ENCODE measurements at places on chromosomes 5 and 9. TPM values are rescaled to one million over a fixed set of nuclear protein-coding genes. Genes with fewer than 3 reads are reported as not detected.
A peak's percentile ranks its signal among the peaks of the same experiment; 100 is the strongest.

SPINK7 gene
- total RNA-seq, result not detected

SCGB3A2 gene
- total RNA-seq, result 76.6 TPM

DNA sequence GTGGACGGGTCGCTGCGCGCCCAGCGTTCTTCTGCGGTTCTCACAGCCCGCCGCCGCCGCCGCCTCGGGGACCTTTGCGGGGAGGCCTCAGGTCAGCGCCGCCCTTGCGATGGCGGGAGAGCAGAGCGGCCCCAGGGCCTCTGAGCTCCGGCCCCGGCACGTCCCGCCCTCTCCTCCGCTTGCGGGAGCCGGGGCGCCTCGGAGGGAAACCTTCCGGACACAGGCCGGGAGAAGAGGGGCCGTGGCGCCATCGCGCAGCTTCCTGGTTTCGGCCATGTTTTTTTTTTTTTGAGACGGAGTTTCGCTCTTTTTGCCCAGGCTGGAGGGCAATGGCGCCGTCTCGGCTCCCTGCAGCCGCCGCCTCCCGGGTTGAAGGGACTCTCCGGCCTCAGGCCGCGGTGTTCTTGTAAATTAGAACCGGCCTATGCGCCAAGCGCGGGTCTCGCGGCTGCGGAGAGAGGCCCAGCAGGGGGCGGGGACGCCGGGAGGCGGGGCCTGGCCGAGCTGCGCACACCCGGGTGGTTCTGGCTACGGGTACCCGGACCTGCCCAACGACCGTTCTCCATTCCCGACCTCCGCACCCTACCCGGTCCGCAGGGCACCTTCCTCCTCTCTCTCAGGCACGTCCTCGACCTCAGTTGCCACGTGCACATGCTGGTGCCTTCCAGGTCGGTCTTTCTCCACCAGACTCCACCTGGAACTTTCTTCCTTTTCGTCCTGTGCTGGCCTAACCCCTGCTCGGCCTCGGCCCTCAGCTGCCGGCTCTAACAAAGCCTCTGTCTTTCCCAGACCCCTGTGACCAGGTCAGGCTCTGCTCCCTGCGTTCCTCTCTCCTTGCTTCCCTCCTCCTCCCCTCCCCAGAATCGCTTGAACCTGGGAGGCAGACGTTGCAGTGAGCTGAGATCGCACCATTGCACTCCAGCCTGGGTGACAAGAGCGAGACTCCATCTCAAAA is 28.8 kb upstream of the MGAT1 start:
- peak; percentile 79 for DNase-seq

- DNase-seq, result no peak
Measured at GRCh38 chr5:175663186-175664184, 5.6 kb downstream of the HRH2 start.

GRCh38 chr9:92325269-92325990 is at the start of the genes CENPP and NOL8:
CENPP (plus strand) TSS chr9:92325953.
NOL8 (minus strand) TSS chr9:92325350; CDS start chr9:92324161, 1,189 bp downstream.
- peak; percentile 97 for DNase-seq

GRCh38 chr5:157924931-157925729 is 66.2 kb upstream of the CLINT1 start:
- DNase-seq, result peak; percentile 66

DNA sequence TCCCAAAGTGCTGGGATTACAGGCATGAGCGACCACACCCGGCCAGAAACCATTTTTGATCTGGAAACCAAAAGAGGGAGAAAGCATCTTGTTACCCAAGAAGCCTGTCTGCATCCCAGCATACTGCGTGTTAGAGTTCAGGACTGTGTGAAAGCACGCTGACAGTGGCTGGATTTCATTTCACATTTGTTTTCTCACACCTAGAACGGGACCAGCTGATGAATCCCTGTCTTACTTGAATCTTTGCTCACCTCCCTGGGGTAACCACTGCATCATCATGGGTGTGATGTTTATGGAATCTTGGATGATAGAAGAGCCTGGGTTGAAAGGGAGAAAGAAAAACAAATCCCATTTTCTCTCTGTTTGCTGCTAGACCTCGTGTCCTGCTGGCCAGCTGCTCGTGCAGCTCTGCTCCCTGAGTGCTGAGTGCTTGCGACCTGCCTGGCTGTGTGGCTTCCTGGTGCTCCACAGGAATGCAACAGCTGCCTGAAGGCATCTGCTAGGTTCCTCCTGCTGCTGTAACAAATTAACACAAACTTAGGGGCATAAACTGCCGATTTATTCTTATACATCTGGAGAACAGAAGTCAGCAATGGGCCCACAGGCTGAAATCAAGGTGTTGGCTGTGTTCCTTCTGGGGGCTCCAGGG is 378.3 kb upstream of the DAP start:
- DNase-seq, result no peak

DNA sequence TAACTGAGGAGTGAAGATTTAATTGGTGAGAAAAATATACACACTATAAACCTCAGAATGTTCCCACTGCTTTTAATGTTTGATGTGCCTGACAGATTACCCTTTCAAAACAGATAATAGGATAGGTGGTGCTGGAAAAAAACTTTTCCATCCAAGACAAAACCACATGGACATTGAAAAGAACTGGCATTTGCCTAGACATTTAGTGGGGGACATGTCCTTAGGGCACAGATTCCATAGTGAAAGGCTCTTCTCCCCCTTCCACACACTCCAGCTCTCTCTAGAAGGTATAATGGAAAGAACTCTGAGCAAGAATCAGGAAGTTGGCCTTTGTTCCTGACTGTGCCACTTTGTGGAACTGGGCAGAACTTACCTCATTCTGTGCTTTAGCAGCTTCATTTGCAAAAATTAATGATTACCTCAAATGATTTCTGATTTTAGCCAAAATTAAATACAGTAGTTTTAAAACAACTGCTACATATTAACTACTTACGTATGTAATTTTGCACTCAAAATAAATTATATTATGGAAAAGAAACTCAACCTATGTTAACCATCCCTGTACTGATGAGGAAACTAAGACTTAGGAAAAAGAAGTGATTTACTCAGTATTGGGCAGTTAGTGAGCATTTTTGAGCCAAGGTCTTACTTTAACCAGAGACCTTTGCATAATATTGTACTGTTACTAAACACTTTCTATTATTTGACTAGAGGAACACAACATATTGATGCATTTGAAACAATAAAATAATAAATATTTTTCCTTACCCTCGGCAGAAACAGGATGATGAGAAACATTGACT is 43.3 kb downstream of the TMC1 start:
- DNase-seq, result no peak

- no peak for DNase-seq
Measured at GRCh38 chr5:89289604-89290003, 406.6 kb upstream of the MEF2C start.

DNA sequence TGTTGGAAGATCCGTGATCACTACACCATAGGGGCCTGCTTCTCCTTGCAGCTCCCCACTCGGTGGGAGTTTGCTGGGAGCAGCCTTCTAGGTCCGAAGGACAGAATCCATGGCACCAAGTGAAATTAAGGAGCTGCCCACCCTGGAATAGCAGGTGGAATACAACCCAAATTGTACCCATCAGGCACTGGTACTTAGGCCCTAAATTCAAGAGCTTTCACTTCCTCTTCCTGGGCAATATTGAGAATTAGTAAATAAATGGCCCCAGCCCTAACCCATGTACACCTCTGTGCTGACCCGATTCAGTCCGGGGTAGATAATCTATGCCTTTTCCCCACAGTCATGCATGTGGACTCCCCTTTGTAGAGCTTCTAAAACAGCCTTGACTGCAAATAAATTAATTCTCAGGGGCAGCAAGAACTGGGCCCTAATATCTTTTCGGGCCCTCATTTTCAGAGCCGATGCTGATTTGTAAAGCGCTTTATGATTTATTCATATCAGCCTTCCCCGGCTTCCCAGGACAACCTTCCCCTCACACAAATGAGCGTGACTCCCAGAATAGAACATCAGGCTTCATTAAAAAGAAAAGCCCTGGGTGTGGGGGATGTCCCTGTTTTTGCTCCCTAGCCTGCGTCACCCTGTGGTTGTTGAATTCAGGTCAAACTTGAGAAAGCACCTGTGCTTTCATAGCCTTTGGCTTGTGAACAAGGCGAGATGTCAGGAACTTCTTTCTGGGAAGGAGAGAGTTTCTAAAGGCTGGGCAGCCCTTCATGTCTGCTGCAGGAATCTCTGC is 126.1 kb upstream of the TBC1D2 start:
- no peak for DNase-seq

- no peak for DNase-seq
Measured at GRCh38 chr5:321230-321725, at the start of gene AHRR. AHRR (plus strand) TSS chr5:321714; CDS start chr5:343903, 22,189 bp downstream.

DNA sequence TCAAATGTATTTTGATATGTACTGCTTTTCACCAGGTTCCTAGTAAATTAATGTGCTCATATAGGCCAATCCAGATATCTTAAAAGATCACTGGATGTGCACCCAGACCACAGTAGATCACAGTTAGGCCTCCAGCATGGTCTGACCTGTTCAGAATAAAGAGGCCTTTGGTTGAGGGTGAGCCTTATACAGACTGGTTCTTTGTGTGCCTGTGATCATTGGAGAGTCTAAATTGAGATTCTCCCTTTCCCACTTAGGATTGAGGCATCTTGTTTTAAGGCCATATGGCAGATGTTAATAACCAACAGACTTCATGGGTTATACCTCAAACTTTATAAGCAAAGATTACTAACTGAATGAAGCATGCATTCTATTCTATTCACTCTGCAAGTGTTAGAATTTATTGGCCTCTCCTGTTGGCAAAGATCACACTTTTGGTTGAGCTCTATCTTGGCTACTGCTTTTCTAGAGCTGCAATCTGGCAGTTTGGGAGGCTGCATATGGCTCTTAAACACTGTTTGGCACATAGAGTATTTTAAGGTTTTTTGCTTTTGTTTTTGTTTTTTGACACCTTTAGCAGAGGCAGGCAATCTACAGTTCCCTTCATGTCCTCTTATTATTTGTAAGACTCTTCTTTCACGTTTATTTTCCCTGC is 8.5 kb downstream of the CHSY3 start:
- no peak for DNase-seq

- DNase-seq, result peak; percentile 28
Measured at GRCh38 chr9:128034821-128035652, 32.1 kb downstream of the NAIF1 start.

DNA sequence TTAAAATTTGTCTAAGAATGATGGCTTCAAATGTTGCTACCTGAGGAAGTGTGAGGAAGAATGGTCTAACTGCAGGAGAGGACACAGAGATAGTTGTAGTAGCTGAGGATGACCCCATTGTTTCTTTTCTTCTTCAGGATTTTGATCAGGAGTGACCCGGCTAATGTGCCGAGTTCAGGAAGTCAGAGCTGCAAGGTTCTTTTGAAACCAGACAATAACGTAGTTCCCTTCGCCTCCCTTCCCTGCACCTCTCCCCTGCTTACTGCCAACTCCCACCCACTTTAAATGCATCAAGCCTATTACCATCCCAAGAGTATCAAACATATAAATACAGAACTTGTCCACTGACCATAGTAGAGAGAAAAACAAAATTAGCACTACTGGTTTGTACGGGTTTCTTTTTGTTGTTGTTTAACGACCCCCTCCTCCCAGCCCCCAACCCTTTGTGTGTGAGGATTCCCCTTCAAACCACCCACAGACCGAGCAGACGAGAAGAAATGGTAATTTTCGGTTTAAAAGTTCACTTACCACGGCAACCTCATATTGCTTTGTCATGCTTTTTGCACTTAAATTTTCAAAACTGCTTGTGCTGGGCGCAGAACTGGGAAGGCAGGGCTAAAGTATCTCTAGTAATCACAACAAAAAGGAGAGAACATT is 23.5 kb upstream of the ELAVL2 start:
- no peak for DNase-seq

DNA sequence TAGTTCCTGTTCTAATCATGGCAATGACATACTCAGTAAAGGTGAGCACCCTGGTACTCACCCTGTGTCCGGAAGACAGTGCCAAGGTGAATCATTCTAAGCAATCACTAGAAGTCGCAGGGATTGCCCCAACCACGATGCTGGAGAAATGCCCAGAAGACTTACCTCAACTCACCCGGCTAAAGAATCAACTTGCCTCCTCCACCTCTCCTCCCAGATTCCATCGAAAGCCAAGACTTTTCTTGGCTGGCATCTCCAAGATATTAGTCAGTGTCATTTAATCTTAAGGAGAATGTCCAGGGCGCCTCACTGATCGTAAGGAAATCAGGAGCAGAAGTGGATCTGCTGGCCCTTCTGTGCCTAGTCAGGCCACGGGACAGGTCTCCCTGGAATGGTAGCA is 204.9 kb downstream of the ERCC6L2 start:
- DNase-seq, result no peak

Measured in left lung (tissue), 14 donors.